ENCODE measurements at places on chromosomes 3 and 15.

DNA sequence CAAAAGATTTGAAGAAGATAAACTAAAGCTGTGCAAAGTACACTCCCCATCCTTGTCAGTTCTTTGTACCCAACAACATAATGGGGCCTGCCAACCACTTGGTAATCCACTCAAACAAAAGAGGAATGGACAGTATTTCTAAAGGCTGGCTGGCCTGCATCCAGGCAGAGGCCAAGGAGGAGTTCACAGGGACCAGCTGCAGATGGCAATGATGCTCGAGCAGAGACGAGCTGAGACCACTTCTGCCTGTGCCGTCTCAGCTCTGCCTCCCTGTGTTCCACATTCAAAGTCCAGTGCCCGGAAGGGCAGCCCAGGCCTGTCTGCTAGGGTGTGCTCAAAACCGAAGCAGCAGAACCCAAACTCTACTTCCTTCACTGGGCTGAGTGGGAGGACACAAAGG lies 14.3 kb downstream of the CXCR6 start:
- DNase-seq: no peak

DNA sequence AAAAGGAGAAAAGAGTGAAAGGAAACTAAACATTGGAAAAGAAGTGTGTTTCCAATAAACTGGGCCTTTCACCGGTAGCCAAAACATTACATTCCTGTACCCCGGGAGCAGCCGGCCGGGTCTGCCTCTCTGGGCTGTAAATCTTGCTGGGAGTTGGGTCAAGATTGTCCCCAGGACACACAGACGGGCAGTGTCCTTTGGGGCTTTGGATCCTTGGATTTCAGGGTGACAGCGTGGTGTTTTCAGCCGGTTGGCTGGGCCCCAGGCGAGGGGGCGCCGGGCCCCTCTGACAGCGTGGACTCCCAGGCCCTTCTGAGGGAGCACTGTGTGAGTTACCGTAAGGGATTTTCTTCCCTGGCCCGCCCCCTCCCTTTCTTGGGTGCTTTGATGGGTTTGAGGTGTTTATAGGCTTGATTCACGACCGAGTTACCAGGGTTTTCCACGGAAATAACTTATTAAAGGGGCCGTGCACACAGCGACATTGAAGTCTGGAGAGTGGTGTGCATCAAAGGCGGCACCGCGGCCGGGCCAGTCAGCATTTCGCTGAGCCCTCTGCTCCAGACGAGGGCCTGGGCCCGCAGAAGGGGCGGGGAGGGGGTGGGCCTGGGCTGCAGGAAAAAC lies 27.4 kb downstream of the SMAD6 start:
- DNase-seq: no peak

DNA sequence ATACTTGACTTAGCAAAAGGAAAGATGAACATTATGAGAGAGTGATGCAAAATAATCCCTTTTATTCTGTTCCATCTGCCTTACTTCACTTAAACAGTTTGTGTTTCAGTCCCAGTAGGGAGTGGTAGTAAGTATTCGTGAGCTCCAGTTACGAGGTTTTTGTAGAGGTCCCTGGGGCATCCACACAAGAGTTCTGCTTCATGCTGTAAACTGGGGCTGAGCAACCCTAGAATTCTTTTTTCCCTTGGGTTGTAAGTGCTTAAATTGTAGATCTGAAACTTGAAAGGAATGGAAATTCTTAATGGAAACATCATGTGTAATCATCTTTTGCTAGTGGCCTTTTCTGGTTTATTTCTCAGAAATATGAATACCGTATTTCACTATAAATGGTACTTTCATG lies 79.5 kb downstream of the SEMA6D start:
- no peak for DNase-seq

DNA sequence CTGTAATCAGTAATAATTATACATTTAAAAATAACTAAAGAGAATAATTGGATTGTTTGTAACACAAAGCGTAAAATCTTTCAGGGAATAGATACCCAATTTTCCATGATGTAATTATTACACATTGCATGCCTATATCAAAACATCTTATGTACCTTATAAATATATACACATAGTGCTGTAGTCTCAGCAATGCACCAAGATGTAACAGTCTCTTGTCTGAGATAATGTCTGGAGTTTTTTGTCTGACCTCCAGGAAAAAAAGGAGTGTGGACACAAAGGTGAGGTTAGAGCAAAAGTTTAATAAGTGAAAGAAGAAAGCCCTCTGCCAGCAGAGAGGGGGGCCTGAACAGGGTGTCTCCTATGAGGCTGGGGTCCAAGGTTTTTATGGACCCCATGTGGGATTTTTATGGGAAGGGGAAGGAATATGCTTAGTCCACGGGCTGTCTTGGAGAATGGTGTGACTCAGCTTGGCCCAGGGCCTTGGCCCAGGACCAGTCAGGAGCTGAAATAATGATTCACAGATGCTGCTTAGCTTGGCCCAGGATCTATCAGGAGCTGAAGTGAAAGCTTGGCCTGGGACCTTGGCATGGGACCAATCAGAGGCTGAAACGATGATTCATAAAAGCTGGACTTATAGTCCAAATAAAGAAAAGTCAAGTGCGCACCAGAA lies 545.0 kb downstream of the ZPLD1 start:
- no peak for DNase-seq

GRCh38 chr15:63834500-63835210 lies 907 bp upstream of the HERC1 start:
- DNase-seq: no peak
